ENCODE measurements at places on chromosomes 6 and 20.

GRCh38 chr6:106858653-106859092 lies 115.9 kb downstream of the CD24 start:
- peak; percentile 23 for DNase-seq

DNA sequence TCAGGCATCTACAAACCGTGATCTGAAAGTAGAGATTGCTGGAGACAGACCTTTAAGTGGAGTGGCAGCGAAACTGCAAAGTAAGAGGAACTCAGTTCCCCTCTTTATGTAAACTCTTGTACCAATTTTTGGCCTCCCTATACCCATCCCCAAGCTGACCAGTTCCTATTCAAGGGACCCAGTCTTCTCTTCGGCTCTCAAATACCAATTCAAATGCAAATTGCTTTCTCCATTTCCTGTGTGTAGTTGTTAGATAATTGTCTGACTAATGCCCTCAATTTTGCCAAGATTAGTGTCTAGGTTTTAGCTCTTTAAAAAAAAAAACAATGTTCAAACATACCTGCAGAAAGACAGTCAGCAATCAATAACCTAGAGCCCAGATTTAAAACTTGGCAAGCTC lies 150.9 kb downstream of the EYA4 start:
- DNase-seq, result no peak

GRCh38 chr20:60213126-60213893 lies 255.1 kb downstream of the CDH26 start:
- no peak for DNase-seq

GRCh38 chr6:35497571-35498421 lies 917 bp upstream of the TEAD3 start:
- DNase-seq, result no peak

DNA sequence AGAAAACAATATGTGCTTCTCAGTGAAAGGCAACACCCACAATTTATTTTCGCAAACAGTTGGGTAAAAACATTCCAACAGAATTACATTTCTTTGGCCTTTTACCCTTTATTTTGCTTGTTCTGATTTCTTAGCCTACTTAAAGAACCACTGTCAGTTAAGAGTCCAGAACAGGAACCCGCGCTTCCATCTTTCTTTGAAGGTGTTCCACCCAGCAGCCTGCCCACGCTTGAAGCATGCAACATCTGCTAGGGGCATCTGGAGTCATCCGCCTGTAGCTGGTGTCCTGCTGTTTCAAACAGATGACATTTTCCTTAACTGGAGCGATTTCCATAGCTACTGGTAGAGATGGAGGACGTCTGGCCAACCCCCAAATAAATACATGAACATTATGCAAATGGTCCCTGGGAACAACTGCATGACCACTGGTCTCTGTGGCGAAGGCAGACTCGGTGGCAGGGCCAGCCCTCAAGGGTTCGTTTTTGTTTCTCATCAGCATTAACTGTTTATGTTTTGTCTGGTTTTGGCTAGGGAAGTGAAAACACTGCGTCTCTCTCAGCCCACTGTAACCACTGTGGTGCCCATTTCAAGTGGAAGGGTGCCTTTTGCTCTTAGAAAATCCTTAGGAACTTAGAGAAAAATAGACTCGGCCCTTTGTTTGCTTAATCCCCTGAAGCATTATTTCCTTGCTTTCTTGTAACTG lies 51.6 kb downstream of the LAMA4 start:
- DNase-seq, result no peak

DNA sequence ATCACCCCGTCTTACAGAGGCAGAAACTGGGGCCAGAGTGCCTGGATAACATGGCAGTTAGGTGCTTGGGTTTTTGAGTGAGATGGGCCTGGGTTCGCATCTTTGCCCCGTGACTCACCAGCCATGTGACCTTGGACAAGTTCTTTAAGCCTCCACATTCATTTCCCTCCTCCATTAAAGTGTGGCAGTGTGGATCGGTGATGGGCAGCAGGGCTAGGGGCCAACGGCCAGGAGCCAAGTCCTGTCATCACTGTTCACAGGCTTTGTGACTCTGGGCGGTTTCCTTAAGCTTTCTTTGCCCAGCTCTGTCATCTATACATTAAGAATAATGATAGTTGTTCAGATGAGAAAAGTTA lies 85.5 kb upstream of the PMEPA1 start:
- DNase-seq, result no peak

- DNase-seq, result no peak
Measured at GRCh38 chr6:141202626-141203025, 930.1 kb upstream of the GJE1 start.

DNA sequence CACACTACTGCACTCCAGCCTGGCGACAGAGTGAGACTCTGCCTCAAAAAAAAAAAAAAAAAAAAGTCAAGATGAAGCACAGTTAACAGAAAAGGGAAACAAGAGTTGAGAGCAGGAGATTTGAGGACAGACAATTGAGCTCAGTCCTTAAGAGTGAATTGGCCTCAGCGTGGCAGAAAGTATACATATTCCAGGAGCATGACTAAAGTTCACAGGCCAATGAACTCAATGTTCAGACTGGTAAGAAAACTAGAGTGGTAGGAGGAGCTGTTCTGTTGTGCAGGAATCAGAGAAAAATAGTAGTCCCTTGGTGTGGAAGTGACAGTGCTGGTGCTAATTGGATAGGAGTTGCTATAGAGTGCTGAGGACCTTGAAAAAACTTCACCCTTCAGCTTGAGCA lies 60.0 kb downstream of the NRN1 start:
- DNase-seq, result no peak

DNA sequence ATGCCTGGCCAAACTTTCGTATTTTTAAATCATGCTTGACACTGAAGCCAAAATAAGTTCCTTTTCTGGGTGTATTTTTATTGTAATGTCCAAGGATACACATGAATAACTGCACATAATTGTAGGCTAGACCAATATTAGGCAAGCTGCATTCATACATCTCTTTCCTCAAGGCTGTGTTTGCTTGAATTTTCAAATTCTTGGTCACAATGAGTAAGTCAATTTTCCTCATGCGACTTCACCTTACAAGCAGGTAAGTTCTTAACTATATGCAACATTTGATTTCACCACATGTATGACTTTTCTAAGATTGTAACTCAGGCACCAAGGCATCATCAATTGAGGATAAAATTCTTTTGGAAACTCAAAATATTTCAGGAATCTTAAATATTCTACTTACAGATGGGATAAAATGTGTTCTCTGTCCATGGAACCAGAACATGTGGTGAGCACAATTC lies 112.4 kb upstream of the ZNF217 start:
- no peak for DNase-seq

DNA sequence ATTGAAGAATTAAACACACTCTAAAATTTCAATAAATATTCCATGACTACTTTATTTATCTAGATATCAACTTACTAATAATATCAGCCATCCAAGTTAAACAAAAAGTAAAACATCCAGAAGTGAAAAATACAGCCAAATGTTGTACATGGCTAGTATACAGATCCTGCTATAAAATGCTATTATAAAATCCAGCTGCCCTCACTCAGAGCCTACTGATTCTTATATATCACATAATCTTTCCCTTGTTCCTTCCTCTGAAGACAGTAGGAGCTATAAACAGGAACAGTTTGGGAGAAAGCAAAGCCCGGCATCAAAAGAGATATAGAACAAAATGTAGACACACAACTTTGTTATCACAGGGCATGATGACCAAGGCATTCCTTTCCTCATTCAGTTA lies 212.9 kb downstream of the PLCB4 start:
- DNase-seq, result no peak

- no peak for DNase-seq
Measured at GRCh38 chr20:25051386-25052155, 6.4 kb downstream of the ACSS1 start.

GRCh38 chr20:17525650-17526049 lies 5.5 kb downstream of the BFSP1 start:
- DNase-seq, result no peak

GRCh38 chr6:158468666-158469065 lies 91.2 kb upstream of the TMEM181 start:
- no peak for DNase-seq

DNA sequence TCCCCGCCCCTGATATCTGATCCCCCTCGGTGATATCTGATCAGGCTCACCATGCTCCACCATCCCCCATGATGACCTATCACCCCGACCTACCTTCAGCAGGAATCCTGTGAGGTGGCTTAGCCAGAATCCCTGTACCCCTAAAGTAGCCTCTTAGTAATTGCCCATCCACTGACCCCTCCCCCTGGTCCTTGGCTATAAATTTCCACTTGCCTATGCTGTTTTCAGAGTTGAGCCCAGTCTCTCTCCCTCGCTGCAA lies 177.5 kb upstream of the GGTLC1 start:
- no peak for DNase-seq

DNA sequence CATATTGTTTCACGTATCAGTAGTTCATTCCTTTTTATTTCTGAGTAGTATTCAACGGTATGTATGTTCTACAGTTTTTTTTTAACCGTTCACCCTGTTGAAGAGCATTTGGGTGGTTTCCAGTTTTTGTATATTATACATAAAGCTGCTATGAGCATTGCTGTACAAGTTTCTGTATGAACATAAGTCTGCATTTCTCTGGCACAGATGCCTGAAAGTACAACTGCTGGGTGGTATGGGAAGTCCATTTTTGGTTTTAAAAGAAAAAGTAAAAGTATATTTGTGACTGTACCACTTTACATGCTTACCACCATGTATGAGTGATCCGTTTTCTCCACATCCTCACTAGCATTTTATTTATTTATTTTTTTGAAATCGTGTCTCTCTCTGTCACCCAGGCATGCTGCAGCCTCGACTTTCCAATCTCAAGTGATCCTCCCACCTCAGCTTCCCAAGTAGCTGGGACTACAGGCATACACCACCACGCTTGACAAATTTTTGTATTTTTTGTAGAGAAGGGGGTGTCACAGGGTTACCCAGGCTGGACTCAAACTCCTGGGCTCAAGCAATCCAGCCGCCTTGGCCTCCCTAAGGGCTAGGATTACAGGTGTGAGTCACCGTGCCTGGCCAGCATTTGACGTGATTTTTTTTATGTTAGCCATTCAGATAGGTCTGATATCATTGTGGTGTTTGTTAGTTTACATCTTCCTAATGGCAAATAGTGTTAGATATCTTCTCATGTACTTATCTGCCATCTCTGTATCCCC lies 11.0 kb upstream of the SIM1 start:
- DNase-seq, result no peak

DNA sequence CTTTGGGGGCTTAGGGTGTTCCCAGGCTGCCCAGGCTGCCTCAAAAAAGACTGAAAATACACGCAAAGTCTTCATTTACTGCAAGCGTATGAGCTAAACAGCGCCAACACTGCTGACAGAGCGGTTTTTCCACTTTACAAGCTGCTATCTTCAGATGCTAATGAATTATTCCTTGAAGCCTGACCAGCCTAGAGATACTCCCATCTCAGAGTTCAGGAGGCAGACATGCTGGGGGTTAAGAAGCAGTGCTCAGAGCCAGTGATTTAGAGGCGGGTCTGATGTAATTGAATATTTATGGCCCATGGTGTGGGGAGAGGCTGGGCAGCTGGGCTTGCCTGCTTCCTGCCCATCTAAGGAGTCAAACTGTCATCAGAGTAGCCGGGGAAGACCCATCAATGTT lies 241.4 kb downstream of the SLC24A3 start:
- DNase-seq, result no peak

- DNase-seq, result no peak
Measured at GRCh38 chr6:39608652-39609345, 116.4 kb downstream of the KIF6 start.

GRCh38 chr20:19252451-19253120 lies 40.1 kb downstream of the SLC24A3 start:
- DNase-seq, result no peak

DNA sequence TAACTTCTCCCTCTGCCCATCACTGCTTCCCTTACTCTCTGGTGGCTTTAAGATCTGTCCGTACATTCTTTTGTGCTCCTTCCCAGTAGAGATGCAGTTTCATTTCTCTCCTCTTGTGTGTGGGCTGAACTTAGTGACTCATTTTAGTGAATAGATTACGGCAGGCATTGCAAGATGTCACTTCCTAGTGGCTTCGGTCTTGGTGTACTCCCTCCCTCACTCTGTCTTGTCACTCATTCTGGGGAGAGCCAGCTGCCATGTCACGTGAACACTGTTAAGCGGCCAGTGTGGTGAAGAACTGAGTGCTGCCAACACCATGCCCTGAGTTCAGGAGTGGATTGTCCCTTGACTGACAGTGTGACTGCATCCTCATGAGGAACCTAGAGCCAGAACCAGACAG lies 115.9 kb downstream of the OTOR start:
- no peak for DNase-seq

DNA sequence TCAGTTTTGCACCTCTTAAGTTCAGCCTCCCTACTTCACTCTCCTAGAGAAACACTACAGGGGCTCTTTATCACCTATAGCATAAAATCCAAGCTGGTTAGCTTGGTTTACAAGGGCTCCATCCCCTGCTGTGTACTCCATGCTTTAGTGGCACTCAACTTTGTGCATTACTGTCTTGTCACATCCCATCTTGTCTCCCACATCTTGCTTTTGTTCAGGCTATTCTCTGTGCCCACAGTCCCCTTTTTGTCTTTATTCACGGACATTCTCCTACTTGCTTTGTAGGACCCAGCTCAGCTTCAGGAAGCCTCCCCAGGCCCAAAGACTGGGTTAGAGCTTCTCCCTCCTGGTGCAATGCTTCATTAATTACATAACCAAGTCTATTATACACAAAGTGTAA lies 107.9 kb upstream of the SPACA1 start:
- no peak for DNase-seq

- no peak for DNase-seq
Measured at GRCh38 chr20:574297-574942, 30.8 kb upstream of the CSNK2A1 start.

DNA sequence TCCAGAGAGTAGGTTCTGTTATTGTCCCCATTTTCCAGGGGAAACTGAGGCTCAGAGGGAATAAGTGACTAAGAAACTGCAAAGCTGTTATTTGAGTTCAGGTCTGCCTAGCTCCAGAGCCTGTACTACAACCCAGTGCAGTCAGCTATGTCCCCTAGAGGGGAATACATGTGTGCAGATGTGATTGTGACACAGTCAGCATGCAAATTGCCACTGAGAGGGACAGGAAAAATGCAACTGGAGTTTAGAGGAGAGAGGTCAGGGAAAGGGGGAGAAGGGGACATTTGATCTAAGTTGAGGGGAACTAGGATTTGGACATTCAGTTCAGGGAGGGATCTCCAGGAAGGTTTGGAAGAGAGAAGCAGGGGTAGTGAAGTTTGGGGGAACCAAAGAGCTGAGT lies 38.6 kb upstream of the EPB41L1 start:
- DNase-seq, result no peak

- no peak for DNase-seq
Measured at GRCh38 chr6:39107034-39107433, 8.0 kb downstream of the SAYSD1 start.

DNA sequence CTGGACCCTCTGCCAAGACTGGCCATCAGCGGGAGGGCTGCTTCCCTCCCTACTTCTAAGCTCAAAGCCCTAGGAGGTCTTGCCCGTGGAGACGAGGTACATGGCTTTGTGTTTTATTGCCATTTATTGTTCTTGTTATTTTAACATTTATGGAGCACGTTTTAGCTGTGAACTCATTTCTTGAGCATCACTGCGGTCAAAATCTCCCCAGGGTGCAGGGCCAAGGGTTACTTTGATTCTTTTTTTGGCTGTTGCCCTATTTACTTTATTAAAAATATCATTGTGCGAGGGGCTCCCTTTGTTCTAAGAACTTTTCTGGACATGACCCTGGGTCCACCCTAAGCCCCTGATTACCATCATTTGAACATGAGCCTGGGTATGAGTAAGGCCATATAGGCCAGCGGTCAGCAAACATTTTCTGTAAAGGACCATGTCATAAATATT lies 51.6 kb downstream of the EYA2 start:
- DNase-seq, result no peak

- DNase-seq, result no peak
Measured at GRCh38 chr6:152091201-152091600, 283.7 kb downstream of the ESR1 start.

- DNase-seq, result no peak
Measured at GRCh38 chr6:78605909-78606446, 261.4 kb upstream of the IRAK1BP1 start.

Measured in GOT3 (cell line).